ENCODE measurements at places on chromosomes 7 and 10.

- no peak for DNase-seq
These were observed 315.1 kb downstream of the BBS9 start for GRCh38 chr7:33444511-33444910.

GRCh38 chr10:127874671-127875448 is 17.9 kb downstream of the CLRN3 start:
- no peak for DNase-seq

DNA sequence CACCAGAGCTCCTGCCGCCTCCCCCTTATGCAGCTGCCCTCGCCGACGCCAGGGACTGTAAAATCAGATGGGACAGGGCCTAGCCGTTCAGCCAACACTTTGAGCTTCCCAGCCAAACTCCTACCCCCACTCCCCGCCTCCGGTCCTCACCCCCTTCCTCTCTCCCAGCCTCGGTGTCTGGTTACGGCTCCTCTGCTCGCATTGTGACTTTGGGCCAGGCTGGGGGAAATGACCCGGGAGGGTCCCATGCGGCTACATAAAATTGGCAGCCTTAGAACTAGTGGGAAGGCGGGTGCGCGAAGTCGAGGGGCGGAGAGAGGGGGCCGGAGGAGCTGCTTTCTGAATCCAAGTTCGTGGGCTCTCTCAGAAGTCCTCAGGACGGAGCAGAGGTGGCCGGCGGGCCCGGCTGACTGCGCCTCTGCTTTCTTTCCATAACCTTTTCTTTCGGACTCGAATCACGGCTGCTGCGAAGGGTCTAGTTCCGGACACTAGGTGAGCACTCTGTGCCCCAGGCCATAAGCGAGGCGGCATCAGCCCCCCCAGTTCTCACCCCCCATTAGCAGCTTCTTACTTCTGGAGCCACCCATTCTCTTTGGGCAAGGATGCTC is at the start of gene KAZALD1:
Gene KAZALD1 (plus strand): TSS at position 366 of the 608 bp plus-strand sequence. CDS start 604 bp downstream, outside the sequence.
- no peak for DNase-seq

- peak; percentile 9 for DNase-seq
These were observed 39.4 kb upstream of the ARHGAP21 start for GRCh38 chr10:24762966-24763623.

DNA sequence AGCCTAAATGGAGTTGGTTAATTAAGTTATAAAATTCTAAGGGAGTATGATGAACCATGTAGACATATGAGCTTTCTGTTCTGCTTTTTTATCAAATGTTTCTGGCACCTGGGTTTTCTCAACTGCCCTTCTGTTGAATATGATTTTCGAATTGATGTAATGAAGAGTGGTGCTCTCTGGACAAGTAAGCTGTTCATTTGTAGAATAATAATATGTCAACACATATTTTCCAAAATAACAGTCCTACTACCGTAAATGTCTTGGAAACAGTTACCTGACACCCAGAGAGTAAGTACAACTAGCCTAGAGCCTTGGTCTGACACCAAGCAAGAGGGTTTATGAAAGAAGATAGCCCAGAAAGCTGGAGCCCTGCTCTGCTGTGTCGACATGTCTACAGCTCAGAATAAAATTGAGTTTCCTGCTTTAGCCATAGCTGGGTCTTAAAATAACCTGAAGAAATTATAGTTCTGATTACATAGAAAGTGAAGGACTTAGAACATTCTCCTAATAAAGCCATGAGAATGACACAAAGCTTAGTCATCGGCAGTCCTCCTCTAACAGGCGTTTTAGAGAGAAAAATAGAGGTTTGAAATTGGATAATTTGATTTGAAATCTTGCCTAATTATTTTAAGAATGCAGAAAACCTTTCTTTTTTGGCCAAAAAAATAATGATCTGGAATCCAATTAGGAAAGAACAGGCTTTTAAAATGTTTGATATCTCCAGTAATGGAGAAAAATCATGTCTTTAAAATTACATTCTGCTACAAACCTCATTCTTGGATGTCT is 25.1 kb downstream of the HDAC9 start:
- DNase-seq = no peak
